Activated naive CD4-positive, alpha-beta T cell treated with anti-CD3 and anti-CD28 coated beads, Interleukin-2, amount 50 U/mL, for 72 hours (primary cell): ENCODE measurements at places on chromosomes 7 and 10. TPM values are rescaled to one million over a fixed set of nuclear protein-coding genes. Genes with fewer than 3 reads are reported as not detected.

- no peak for DNase-seq
Measured at GRCh38 chr10:94983555-94983954, 45.1 kb downstream of the CYP2C9 start.

HGF gene
- total RNA-seq, result not detected

GRCh38 chr10:6460861-6461409 lies 119.1 kb downstream of the PRKCQ start:
- no peak for DNase-seq

DNA sequence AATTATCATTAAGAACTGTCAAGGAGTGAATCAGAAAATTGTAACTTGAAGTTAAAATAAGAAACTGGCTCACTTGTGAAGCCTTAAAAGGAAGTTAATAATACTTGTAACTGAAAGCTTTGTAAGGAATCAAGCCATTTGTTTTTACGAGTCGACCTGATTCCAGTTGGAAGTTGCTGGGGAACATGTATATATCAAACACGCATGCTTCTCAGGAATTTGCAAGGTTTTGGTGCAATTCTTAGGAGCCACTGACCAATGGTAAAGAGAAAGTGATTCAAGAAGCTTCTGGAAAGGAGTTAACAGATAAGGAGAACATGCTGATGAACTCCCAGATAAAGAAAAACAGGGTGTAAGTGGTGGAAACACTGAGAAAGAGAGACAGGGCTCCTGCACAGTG lies 56.4 kb downstream of the ETV1 start:
- no peak for DNase-seq
